Large intestine (tissue), 12 donors: ENCODE measurements at places on chromosomes 1 and 21. TPM values are rescaled to one million over a fixed set of nuclear protein-coding genes. Genes with fewer than 3 reads are reported as not detected.

LCE1D gene
- polyA plus RNA-seq = not detected

PTGFR gene
- polyA plus RNA-seq = 1.3 TPM

GRCh38 chr1:245406426-245406825 is 251.6 kb downstream of the KIF26B start:
- DNase-seq = no peak

GRCh38 chr1:202562444-202563060 is 147.7 kb downstream of the SYT2 start:
- no peak for DNase-seq

DNA sequence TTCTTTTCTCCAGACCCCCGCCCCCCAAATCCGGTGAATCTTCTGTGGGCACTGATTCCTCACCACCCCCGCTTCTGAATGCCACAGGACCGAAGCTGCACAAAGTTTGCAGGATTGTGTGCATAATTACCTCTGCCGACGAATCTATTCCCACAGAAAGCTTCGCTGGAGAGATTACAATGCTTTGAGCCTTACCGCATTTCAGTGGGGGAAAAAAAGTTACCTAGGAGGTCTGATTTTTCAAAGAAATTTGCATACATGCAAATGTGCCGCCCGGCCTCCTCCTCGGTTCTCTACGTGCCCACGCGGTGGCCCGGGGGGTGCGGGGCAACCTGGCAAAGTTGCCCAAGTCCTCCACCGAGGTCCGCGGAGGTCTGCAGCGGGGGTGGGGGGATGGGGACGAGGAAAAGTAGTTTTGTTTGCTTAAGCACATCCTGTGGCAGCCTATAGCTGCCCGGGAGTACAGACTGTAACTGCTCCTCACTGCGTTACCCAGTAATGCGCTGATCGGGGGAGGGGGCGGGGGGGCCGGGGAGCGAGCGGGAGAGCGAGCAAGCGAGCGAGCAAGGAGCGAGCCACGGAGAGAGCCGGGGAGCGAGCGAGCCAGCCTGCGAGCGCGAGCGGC is 563 bp upstream of the NFIA start:
- peak; percentile 73 for DNase-seq

DNA sequence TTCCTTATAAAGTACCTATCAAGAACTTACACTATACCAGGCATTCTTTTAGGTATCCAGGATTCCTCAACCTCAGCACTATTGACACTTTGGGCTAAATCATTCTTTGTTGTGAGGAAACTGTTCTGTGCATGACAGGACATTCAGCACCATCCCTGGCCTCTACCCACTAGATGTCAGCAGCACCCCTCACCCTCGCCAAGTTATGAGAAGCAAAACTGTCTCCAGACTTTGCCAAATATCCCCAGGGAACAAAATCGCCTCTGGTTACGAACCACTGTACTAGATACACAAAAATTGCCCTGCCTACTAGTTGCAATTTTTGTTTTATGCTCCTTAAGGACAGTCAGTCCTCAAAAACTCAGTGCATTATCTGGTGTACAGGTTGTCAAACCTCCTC is 35.7 kb downstream of the PALMD start:
- DNase-seq = no peak

GRCh38 chr1:50110656-50111055 is 1.9 kb downstream of the ELAVL4 start:
- peak; percentile 24 for DNase-seq

- no peak for DNase-seq
Measured at GRCh38 chr1:74470251-74470650, 42.2 kb downstream of the LRRC53 start.
